ENCODE measurements at places on chromosomes 16 and 17.

GRCh38 chr16:52227851-52228250, 319.1 kb downstream of the TOX3 start:
- DNase-seq, result no peak

- no peak for DNase-seq
These were observed 294.7 kb downstream of the SEC14L1 start for GRCh38 chr17:77435272-77436057.

GRCh38 chr16:89173174-89173921, 1.8 kb downstream of the CDH15 start:
- no peak for DNase-seq

DNA sequence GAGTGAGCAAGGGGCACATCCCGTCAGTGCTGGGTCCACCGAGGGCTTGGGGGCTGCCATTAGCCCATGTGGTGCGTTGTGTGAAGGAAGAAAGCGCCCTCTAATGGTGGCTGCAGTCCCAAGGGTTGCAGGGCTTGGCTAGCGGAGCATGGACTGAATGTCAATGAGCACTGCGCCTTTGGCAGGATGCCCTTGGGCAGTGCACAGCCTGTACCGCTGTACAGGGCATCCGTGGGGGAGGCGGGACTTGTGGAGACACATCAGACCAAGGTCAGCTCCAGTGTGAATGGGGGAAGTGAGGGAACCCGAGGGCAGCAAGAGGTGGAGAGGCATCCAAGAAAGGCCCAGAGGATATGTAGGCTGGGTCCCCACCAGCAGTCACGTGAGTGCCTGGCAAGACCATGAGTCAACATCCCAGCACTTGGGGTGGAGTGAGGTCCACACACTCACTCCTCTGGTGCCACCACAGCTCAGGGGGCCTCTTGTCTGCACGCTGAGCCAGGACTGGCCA, 75.5 kb upstream of the MED9 start:
- peak; percentile 51 for DNase-seq

DNA sequence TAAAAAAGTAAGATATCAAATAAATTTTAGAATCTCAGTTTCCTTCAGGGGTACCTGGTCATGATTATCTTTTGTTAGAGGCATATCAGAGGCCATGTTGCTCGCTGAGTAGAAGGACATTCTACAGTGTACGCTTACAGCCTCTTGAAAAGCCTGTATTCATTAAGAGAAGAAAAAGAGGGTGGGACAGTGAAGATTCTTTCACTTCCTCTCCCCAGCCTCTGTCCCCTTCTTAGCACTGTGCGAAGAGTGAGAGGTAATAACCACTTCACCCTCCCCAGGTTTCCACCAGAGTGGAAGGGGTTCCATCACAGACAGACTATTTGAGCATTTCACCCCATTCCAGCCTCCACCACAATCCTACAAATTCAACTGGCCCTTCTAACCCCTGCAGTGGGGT, 4.8 kb upstream of the LPO start:
- no peak for DNase-seq

GRCh38 chr17:9021158-9021991, at the start of gene NTN1:
Gene NTN1, plus strand, starts transcription at chr17:9021510. Its CDS starts 864 bp downstream, at chr17:9022374.
- DNase-seq, result no peak

DNA sequence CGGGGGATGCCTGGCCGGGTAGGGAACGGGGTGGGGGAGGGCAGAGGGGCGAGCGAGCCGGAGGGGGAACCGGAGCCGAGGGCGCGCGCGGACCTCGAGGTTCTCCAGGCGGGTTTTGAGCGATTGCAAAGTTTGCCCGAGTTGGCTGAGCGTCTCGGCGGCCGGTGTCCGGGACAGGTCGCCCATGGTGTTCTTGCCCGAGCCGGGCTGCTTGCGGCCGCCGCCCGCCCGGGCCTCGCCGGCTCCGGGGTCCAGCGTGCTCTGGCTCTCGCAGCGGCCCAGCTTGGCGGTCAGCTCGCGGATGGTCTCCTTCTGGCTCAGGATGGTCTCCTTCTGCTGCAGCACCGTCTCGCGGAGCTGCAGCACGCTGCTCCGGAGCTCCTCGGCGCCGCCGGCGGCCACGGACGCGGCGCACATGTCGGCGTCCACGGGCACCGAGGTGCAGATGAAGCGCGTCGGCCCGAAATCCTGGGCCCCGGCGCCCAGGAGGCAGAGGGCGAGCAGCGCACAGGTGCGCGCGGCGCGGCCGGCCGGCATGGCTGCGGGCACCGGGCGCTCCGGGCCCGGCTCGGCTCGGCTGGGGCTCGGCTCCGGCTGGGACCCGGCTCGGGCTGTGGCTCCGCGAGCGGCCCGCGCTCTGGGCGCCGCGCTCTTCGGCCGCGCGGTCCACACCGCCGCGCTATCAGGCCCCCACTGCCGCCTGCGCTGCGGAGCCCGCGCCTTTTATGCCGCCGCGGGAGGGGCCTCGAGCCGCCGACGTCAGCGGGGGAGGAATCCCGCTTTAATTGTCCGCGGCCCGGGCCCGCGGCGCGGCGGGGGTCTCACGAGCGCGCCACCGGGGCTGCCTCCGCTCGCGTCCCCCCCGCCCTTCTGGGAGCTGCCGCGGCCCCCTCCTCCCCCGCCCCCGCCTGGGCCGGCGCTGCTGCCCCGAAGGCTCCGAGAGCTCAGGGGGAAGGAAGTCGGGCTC, at the start of gene NPTX1:
TSS of gene NPTX1 (minus strand) at position 698 of the 967 bp plus-strand sequence. CDS start at position 537, 161 bp downstream.
- DNase-seq, result no peak

- no peak for DNase-seq
These were observed 388.7 kb upstream of the PMFBP1 start for GRCh38 chr16:72560617-72561016.

GRCh38 chr17:78316115-78316866, 43.6 kb downstream of the SOCS3 start:
- DNase-seq, result no peak

GRCh38 chr16:70255574-70255973, 3.8 kb upstream of the EXOSC6 start:
- DNase-seq, result no peak

DNA sequence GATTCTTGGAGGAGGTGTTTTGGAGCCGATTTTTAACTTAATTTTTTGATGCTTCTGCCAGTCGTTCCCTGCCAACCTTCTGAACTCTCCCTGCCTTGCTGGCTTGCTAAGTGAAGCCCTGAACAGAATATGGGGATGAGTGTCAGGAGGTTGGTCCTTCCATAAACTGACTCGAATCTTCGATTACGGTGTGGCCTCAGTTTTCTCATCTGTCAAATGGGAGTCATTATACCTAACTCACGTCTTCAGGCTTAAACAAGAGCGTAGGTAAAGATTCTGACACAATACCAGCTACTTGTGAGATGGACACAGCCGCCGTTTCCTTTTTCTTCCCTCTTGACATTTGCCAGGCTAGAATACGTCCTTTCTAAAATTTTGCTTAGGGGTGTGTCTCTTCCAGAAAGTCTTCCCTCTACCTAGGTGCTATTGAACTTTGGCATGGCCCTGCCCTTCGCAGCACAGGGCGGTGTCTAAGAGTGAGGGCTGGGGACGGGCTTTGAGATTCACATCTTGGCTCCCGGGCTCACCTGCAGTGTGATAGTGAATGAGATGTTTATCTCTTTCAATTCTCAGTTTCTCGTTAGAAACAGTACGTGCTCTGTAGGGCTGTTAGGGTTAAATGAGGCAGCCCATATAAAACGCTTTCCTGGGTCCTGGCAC, 190.6 kb upstream of the SDK2 start:
- DNase-seq, result no peak

DNA sequence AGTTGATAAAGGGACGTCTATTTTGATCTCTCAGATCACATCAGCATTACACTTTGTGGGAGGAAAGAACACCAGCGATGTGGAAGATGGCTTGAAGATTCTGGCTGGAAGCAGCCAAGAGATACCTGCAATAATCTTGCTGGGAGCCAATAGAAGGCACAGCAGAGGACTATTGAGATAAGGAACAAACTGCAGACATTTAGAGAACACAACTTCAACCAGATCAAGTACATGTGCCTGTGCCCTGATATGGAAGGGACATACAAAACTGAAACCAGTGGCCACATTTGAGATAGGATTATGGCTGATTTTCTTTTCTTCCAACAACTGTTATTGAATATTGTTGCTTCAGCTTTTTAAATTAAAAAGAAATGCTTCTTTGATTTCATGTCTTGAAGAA, 18.6 kb upstream of the PSMD7 start:
- no peak for DNase-seq

- no peak for DNase-seq
These were observed 25.6 kb downstream of the MSI2 start for GRCh38 chr17:57281887-57282286.

GRCh38 chr16:53911513-53911912, 207.6 kb downstream of the FTO start:
- no peak for DNase-seq

- no peak for DNase-seq
These were observed 44.4 kb downstream of the PLD6 start for GRCh38 chr17:17161759-17162158.

- no peak for DNase-seq
These were observed 94.0 kb upstream of the TNRC6C start for GRCh38 chr17:77864234-77865111.

DNA sequence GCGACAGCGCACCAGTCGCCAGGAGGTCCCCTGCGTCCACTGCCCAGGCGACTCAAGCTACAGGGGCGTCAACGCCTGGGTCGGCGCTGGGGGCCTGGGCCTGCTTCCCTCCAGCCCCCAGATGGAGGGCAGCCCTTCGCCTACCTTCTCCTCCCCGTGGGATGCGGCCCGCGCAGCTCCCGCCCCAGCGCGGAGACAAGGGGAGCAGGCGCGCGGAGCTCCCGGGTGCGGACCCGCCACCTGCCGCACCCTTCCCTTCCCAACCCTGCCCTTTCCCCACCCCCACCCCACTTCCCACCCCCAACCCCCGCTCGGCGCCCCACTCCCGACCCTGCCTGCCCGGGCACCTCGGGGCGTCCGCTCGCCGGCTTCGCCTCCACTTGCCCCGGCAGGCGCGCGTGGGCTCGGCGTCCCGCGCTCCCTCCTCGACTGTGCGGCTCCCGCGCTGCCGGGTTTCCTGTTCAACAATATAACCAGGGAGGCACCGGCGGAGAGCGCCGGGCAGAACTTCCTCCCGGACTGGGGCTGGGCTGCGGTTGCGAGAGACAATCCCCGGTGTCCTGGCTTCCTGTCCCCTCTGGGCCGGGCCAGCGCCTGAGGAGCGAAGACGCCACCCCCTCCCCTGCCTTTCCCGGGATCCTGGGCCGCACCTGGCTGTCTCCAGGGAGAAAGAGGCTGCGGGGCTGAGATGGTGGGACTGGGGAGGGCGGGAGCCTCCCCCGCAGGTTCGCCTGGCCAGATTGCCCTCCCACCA, at the start of gene ARHGAP27:
TSS of gene ARHGAP27 (minus strand) at position 466 of the 754 bp plus-strand sequence. CDS start 2,591 bp downstream, outside the sequence.
- DNase-seq, result no peak

DNA sequence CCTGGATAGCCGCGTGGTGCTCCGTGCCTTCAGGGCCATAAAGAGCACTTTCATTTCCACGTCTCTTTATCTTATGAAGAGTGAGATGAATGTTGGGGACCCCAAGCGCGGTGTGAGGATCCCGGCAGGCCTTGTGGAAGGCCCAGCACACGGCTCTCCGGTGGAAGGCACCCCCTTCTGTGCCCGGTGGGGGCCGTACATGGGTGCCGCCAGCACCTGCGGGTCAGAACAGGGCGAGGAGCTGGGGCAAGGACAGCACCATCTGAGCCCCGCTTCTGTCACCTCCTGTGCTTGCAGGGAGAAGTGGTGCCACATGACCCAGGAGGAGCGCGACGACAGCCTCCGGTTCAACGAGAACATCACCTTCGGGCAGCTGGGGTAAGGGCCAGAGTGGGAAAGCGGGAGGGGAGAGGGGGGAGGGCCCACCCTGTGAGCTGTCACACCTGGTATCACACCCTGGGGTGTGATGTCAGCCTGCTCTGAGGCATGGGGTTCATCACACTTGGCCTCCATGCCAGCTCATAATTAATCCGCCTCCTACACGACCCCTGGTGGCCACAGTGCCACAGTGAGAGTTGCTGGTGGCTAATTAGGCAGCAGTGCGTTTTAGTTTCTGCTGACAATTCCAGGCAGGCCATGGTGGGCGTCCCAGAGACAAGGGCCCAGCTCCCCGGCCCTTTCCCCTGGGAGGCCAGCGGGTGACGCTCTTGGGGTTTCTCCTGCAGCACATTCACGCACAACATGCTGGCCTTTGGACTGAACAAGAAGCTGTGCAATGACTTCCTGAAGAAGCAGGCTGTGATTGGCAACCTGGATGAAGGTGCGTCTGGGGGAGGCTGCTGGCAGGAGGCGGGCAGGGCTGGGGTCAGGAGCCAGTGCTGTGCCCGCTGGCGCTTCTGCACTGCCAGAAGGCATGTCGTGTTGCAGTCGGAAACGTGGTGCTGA, 25.7 kb downstream of the CIBAR2 start:
- no peak for DNase-seq

DNA sequence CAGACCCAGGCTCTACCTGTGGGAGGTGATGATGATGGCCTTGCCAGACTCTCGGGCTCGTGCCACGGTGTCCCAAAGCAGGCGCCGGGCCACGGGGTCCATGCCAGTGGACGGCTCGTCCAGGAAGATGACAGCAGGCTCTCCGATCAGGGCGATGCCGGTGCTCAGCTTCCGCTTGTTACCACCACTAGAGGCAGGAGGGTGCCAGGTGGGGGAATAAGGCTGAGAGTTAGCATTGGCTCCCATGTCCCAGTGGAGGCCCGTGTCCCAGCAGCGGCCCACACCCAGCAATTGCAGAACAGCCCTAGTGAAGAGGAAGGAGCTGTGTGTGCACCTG, 10.3 kb upstream of the RNPS1 start:
- no peak for DNase-seq
